ENCODE measurements at places on chromosomes 2 and 18.

GRCh38 chr2:113962692-113963480, 73.0 kb downstream of the ACTR3 start:
- no peak for DNase-seq

- DNase-seq = no peak
These were observed 20.7 kb downstream of the ADD2 start for GRCh38 chr2:70747284-70747683.

DNA sequence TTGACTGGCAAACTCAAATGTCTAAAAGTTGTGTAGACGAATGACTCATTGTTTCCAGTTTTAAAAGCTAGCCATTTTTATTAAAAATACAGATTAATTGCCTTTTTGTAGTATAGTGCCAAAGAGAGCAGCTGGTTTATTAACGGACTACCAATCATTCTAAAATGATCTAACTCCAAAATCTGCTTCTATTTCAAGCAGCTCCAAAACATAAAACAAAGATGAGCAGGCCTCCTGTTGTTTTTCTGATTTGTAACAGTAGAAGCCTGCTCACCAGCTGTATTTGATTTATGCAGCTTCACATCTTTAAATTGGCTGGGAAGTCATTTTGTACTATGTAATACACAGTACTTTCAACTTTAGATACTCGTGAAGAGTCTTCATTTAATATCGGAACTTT, 171.8 kb downstream of the UBR3 start:
- no peak for DNase-seq

- peak; percentile 26 for DNase-seq
These were observed 42.4 kb upstream of the SLC1A4 start for GRCh38 chr2:64946769-64947247.

DNA sequence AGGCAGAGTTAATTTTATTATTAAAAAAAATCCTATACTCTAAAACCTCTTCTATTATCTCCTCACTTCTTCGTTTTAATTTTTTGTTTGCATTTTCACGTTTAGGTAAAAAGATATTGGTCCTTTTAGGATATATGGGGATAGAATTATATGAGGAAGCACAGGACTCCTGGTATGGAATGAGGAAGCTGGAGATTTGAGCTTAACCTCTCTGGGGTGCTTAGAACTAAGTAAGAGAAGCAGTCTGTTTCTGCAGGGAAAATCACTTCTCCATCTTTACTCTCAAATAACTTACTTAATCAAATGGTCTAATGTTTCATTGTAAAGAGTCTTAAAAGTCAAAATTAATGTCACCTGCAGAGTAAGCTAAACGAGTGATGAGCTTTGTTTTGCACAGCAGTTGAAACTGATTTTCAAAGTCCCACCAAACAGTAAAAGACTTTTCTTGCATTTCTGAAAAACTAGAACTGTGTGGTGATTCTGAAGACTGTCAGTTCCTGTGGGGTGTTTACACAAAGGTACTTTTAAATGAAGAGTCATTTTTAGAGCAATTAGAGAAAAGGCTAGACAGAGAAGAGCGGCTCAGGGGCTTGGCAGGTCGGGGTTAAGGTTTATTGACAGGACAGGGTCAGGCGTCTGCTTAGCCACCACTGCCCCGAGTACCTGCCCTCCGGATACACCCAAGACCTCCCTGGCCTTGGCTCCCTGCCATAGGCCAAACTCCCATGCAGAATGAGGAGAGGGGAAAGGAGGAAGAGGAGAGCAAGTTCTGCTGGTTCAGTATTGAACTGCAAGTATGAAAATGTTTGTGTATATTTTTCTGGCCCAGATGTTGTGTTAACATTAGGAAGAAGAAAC, 21.6 kb downstream of the METAP1D start:
- DNase-seq = no peak

GRCh38 chr2:127220102-127220767, at the start of gene CYP27C1:
TSS of gene CYP27C1 (minus strand) at chr2:127220299. CDS start at chr2:127220270, 29 bp downstream.
- DNase-seq = peak; percentile 57

Data from renal pelvis (tissue), 12 donors.